CD4-positive, alpha-beta T cell treated with Interferon gamma for 1 hour (primary cell): ENCODE measurements at places on chromosomes 4 and X.

DNA sequence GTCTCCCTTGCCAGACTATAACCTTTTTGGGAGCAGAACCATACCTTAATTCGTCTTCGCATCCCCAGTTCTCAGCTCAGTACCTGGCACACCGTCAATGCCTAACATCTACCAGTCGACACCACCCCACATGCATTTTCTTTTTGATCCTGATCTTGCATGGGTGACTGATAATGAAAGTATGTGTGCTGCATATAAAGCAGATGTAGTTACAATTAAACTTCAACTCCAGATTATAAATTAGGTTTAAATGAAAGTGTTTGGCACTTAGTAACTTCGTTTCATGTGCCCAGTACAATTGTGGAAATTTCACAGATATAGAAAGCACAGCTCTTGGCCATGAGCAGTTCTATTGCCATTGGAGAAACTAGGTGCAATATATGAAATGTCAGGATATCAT, 8.8 kb upstream of the NKX6-1 start:
- DNase-seq: no peak

DNA sequence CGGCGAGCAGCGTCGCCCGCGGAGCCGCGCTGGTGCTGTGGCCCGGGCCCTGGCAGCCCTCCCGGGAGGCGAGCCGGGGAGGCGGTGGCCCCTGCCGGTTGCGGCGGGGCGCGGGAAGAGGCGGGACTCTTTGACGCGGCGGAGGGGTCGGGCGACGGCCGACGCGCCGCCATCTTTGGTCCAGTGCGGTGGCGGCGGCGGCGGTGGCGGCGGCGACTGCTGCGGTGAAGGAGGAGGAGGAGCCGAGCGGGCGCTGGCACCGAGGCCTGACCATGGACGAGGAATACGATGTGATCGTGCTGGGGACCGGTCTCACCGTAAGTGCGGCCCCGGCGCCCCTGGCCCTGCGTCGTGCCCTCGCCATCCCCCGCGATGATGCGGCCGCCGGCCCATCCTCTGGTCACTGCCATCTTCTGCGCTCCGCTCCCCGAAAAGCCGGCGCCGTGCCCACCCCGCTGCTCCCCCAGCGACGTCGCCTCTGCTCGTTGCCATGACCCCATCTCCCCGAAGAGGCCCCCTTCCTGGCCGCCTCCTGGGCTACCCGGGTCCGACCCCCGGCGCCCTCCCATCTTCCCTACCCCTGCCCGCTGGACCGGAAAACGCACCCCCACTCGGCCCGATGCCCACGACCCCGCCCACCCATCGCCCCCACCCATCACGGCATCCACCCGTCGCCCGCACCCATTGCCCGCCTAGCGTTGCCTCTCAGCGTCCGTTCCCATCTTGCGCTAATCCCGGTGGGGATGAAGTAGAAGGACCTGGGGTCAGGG, at the start of gene GDI1:
GDI1 (plus strand) TSS at position 172 of the 770 bp plus-strand sequence; CDS start at position 273, 101 bp downstream.
- peak; percentile 50 for DNase-seq

- no peak for DNase-seq
Measured at GRCh38 chr4:144962300-144962699, 135.7 kb downstream of the ANAPC10 start.

- DNase-seq: no peak
Measured at GRCh38 chrX:136207546-136207945, 43.7 kb downstream of the MAP7D3 start.

DNA sequence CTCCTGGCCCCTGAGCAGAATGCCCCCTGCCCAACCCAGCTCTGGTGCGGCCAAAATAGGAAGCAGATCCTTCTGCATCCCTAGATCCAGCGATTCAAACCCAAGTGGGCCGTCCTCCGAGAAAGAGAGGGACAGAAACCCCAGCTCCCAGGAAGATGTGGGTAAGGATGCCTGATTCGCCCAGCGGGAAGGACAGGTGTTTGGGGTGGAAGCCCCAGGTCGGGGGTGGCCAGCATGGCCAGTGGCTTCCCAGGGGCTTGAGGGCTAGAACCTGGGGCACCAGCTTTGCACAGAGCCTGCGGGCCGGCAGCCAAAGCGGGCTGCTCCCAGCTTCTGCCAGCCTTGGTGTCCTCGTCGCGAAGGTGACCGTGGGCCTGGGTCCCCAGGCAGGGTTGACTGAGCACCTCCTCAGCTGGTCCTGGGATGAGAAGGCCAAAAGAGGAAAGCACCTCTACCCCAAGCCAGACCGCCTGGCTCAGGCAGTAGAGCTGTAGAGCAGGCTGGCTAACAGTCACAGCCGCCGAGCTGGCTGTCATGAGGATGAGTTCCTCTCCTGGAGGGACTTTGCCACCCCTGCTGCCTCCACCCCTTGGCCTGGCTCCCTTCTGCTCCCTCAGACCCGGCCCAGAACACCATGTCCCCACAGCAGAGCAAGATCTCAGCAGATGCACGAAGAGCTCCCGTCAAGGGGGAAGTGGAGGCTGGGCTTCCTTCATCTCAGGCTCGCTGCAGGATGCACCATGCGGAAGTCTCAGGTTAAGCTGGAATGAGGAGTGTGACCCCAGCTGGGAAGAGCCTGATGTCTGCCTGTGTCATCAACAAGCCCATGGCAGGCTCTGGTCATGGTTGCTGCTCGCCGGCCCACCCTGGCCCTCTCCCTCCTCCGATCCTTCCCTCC, 59.9 kb downstream of the CPZ start:
- no peak for DNase-seq
